ENCODE measurements at places on chromosomes 1 and 21.

DNA sequence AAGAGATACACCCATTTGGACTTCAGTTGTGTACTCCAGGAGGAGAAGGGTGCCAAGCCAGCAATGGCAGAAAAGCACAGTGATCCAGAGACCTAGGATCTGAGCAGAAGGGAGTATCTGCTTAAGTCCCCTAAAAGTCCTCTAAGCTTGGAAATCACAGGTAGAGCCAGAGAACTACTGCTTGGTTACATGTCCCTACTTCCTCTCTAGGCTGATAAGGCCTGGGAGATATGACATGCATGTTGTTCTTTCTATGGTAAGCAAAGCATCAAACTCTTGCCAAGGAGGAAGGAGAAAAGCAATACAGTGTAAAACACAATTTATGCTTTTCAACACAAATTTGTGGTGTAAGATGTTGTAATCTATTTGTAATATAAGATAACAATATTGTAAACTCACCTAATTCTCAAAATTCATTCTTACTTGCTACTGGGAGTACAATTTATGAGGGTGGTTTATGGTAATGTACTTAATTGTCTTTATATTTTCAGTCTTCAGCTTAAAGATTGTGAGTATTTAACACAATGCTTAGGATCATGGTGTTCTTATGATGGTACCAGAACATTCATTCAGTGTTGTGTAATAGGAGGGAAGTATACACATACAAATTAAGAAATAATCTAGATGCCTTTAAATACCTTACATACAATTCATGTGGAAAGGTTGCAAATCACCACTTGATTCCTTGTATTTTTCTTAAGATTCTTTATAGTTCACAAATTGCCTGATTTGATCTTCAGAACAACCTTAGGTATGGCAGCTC is 49.1 kb upstream of the GNG12 start:
- no peak for DNase-seq

- peak; percentile 17 for DNase-seq
Measured at GRCh38 chr1:224894915-224895314, 34.6 kb upstream of the DNAH14 start.

- no peak for DNase-seq
Measured at GRCh38 chr1:58991305-58991704, 207.5 kb upstream of the JUN start.

DNA sequence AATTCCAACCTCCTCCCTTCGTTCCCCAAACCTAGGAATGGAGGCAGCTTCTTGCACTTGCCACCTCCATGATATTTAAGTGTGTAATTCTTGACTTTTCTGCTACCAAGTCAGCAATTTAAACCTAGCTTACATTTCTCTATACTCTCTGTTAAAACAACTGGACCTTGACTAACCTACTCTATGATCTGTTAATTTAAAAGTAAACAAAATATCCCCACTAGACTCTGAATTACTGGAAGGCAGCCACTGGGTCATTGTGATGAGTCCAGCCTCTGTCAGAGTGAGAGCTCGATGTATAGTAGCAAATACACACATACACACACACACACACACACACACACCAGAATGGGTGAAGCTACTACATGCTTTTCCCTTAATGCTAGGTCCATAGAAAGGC is 40.0 kb upstream of the DHCR24 start:
- DNase-seq: no peak

DNA sequence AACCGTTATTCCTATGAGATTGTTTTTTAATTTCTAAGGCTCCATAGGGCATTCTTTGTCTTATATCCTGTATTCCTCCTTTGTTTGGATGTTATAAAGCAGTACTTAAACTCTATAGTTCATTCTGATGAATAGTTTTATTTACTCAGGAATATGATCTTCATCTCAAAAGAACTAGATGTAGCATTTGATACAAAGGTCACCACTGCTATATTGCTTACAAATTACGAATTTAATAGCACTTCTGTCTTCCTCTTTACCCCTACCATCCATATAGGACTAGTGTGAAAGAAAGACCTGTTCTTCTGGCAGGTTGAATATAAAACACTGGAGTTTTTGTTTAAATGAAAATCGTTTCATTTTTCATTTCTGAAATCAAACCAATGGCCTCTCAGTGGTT is 468.1 kb upstream of the CXADR start:
- no peak for DNase-seq

DNA sequence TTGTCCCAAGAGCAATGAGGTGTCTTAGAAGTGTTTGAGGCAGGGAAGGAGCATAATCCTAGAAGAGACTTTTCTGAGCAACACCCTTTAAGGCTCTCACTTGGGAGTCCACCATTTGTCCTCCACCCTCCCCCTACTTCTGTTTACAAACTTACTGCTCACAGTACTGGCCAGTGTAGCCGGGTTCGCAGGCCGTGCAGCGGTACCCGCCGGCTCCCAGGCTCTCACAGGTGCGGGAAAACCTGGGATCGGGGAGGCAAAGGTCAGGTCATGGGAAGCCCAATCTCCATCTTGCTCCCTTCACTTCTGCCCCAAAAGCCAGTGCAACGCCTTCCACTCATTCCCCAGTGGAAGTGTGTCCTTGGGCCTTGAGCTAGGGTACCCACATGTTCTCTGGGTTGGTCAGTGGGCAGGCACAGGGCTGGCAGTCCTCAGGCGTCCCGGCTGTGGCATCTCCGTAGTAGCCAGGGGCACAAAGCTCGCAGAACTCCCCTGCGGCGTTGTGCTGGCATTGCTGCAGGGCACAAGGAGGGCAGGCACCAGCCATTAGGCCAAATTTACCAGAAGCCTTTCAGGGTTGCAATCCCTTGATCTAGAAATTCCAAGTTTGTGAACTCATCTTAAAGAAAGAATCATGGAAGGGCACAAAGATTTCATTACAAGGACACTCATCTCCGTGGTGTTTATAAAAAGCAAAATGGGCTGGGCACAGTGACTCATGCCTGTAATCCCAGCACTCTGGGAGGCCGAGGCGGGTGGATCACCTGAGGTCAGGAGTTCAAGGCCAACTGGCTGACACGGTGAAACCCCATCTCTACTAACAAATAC is 49.8 kb downstream of the LDLRAD2 start:
- no peak for DNase-seq

DNA sequence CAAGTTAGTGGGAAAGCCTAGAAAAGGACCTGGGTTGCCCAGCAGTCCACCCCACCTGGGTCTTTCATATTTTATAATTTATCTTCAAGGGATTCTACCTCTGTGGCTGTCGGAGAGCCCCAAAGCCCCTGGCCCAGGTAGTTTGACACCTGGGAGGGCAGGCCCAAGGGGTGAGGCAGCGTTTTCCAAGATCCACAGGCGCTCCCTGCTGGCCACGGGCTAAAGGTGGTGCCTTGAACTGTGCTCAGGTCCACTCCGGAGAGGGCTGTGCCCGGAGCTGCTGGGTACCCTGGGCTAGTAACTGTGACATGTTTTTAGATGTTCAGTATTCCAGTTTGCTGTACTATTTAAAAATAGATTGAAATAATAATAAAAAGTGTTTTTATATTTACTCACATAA is 37.2 kb upstream of the CRNN start:
- DNase-seq: no peak
